ENCODE measurements at places on chromosomes 13 and 19.

DNA sequence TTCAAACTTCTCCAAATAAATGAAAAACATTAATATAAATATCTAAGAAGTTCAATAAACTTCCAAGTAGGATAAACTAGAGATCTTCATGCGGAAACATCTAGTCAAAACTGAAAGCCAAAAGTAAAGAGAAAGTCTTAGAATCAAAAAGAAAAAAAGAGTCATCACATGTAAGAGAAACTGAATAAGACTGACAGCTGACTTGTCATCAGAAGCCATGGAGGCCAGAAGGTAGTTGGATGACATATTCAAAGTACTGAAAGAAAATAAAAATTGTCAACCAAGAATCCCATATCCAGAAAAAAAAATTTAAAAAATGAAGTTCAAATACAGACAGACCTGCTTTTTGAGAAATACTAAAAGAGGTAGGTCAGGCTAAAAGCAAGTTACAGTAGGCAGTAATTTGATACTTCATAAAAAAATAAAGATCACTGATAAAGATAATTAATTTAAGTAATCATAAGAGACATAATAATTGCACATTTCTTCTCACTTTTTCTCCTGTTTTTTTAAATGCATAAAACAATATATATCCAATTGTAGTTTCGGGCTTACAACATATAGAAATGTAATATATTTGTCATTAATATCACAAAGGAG lies 327.6 kb upstream of the PCDH9 start:
- DNase-seq = no peak

DNA sequence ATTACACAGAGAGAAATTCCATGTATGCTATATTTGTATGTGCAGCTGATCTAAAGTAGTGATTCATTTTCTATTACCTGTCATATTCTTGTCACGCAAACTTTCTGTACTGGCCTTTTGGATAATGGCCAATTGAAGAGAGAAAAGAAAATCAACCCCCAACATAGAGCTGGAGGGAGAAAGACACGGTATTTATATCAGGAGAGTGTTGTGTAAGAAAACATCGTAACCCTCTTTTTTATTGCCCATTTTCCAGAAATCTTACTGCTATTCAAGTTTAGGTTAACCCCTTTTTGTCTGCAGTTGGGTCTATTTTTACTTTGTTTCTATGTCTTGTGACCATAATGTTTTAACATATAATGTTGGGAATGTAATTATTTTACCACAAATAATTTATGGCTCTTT lies 27.9 kb downstream of the DGKH start:
- no peak for DNase-seq

DNA sequence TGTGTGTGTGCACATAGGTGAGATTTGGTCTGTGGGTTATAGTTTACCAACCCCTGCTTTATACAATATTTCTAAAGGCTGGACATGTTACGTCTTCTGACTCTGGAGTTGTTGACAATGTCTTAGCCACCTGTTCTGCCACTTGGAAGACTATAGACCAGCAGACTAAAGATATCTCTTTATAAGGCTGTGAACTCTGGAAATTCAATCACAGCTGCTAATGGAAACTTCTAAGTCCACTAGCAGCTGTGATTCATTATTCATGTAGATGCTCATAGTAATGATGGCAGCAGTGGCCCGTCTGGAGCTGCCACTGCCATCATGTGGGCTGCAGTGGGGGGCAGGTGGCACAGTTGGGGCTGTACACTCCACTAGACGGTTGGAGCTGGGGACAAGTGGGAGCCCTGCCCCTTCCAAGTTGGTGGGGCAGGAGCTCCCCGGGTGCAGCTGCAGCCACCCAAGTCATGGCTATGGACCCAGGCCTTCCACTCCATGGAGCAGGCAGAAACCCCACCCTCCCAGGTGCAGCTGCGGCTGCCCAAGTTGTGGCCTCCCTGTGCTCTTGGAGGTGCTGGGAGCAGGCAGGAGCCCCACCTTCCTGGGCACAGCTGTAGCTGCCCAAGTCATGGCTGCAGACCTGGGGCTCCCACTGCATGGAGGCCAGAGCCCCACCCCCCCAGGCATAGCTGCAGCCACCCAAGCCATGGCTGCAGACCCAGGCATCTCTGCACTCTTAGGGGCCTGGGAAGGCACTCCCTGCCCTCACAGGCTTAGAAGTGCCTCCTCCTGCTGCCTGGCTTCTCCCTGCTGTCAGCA lies 8.8 kb downstream of the IGFL4 start:
- DNase-seq = no peak

DNA sequence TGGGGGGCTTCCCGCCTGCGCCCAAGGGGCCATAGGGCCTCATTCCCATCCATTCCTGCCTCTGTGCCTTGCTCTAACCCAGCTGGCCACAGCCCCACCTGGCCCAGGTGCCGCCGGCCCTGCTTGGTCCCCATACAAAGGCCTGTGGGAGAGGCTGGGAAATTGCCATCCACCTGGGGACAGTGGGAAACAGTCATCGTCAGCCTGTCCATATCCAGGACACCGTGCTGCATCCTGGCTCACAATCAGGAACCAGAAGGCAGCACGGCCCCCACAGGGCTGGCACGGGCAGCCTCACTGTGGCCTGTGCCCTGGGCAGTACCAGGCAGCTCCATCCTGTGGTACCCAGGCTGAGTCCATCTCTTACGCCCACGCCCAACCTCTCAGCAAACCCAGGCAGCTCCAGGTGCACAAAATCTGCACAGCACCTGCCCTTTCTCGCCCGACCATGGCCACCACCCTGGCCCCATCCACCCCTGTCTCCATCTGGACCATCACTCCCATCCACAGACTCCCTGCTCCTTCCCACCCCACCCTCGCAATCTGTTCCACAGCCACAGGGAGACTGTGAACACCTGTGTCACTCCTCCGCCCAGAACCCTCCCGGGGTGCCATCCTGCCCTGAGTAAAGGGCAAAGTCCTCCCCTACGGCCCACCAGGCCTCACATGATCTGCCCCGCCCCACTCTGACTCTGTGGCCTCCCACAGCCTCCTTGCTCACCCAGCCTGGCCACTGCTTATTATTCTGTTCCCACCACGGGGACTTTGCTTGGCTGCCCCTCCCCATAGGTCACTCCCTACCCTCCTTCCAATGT lies 21.1 kb upstream of the FBXO27 start:
- no peak for DNase-seq

DNA sequence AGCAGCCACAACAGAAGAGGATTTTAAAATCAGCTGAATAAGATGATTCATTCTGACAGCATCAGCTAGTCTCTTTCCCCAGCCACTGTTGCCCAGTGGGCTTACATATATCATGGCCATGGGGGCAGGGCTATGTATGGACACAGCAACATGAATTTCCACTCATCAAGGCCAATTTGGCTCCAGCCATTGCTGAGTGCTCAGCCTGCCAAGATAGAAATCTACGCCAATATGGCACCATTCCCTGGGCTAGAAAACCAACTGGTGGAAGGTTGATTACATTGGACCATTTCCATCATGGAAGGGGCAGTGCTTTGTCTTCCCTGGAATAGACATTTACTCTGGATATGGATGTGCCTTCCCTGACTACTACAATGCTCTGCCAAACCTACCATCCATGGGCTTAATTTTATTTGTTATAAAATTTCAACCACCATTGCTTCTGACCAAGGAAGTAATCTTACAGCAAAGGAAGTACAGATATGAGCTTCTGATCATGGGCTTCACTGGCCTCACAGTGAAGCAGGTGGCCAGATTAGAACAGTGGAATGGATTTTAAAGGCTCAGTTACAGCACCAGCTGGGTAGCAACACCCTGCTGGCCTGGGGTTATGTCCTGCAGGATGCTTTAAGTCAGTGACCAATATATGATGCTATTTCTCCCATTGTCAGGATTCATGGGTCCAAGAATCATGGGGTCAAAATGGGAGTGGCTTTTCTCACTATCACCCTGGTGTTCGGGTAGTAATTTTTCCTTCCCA lies 9.8 kb upstream of the ALOX5AP start:
- DNase-seq = no peak

DNA sequence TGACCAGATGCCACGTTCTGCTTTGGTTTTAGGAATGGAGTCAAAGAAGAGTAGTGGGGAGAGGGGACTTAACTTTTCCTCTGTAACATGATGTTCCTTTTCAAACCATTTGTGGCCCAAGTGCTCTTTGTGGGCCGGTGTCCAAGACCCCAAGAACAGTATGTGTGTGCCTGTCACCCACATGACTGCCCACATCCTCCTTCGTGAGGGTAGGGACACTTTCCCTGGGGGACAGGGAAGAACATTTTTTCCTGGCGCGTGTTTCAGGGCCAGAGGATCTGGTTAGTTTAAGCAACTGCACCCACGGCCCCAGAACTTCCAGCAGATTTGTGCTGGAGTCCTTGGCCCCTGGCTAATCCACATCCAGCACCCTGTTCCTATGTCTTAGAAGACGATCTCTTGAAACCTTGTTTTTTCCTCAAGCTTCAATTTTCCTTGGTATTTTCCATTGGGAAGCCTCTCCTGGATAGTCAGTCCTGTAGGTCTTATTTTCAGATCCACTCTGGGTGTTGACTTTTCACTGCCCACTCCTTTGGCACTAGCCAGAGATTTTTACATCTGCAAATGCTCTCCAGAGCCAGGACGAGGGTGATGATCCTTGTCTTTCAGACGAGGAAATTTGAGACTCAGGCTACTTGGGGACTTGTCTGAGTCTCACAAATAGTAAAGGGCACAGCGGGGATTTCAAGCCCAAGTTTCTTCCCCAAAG lies 10.8 kb upstream of the CCDC97 start:
- DNase-seq = no peak

GRCh38 chr13:98535501-98536354 lies 41.2 kb downstream of the STK24 start:
- no peak for DNase-seq

- no peak for DNase-seq
These were observed 420.5 kb upstream of the HTR2A start for GRCh38 chr13:47317356-47317755.

GRCh38 chr13:105817498-105817897 lies 718.0 kb downstream of the EFNB2 start:
- no peak for DNase-seq

GRCh38 chr19:49555600-49556411 lies 24.6 kb downstream of the NOSIP start:
- DNase-seq = peak; percentile 79

DNA sequence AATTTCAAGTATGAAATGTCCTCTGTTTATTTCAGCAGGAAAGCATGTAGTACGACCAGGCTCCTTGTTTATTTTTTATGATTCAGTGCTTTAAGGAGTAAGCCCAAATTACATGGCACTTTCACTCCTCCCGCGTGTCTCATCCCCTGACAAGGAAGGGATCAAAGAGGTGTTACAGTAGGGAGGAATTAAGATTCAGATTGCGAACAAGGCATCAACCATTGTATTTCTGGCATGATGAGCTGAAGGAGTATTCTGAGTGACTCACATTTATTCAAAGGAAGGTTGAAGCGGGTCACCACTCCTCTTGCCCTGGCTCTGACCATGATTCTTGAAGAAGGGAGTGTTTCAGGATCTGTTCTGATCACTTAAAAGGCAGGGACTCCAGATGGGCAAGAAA lies 46.1 kb upstream of the CNMD start:
- no peak for DNase-seq

DNA sequence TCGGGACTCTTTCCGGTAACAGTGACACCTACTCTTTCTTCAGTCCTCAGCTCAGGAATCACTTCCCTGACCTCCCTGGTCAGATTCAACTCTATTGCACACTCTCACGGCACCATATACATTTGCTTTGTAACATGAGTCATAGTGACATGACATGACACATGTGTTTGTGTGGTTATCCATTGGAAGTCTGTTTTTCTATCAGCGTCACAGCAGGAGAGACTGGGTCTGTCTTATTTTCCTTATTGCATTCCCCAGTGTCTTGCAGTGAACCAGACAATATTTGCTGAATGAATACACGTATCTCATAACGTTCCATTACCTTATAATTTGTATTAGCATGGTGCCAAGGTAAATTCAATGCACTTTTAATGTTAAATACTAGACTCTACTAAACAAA lies 102.0 kb downstream of the DCLK1 start:
- DNase-seq = no peak

DNA sequence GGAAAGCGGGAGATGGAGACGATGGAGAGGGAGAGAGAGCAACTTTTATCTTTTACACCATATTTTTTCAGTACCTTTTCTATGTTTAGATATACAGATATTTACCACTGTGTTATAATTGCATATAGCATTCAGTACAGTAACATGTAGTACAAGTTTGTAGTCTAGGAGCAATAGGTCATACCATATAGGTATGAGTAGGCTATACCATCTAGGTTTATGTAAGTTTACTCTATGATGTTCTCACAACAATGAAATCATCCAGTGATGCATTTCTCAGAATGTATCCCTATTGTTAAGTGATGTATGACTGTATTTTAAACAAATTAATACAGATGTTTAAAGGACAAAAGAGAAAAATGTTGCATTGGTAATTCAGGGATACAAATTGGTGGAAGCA lies 136.1 kb downstream of the PDS5B start:
- no peak for DNase-seq

DNA sequence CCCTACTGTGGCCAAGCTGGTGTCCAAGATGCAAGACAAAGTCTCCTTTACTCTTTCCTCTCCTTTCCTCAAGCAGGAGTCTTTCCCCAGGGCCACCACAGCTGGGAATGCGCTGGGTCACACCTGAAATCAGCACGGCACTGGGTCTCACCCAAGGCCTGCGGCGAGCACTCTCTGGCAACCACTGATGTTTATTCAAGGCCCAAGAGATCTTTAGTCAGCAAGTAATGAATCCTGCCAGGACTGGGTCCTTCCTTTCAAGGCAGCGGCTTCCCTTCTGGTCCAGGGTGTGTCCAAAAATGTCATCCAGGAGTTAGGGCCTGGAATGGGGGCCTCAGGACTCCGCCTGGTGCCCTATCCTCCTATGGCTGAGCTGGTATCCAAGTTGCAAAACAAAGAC lies 24.1 kb downstream of the BLOC1S3 start:
- DNase-seq = no peak

- peak; percentile 73 for DNase-seq
These were observed 1.3 kb upstream of the SIGLEC9 start for GRCh38 chr19:51123381-51123800.

DNA sequence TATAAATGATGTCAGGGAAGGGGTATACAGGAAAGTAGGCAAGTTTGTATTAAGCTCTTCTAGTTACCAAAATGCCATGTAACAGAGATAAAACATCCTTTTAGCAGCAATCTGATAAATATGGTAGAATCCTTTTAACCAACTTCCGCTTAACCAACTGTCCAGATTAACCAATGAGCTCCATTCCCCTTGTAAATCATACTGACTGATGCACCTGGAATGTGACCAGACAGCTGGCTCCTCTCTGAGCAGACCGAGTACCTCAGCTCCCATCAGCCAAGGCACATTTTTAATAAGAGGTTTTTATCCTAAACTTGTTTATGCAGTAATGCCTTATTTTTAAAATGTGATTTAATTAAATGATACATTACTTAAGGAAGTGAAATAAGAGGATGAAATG lies 66.4 kb downstream of the KLF12 start:
- DNase-seq = no peak

Data from activated CD4-positive, alpha-beta T cell treated with anti-CD3 and anti-CD28 coated beads, Interleukin-2, amount 50 U/mL, for 16 hours (primary cell).